ENCODE measurements at places on chromosomes 5 and 9.

DNA sequence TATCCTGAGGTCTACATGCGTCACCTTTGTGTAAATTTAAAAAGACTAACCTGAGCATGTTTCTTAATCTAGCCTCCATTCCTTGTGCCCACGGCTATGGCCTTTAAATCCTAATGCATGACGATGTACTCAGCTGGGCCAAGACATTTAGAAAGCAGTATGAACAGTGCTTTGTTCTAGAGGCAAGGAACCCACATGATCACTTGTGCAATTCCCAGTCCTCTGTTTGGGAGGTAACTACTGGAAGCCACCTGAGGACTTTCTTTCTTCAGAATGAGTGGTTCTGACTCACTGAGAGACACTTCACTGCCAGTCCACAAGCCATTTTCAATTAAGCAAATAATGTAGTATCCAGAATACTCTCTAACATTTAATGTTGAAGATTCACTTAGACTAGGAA is 181.3 kb downstream of the RAB3C start:
- DNase-seq: no peak

DNA sequence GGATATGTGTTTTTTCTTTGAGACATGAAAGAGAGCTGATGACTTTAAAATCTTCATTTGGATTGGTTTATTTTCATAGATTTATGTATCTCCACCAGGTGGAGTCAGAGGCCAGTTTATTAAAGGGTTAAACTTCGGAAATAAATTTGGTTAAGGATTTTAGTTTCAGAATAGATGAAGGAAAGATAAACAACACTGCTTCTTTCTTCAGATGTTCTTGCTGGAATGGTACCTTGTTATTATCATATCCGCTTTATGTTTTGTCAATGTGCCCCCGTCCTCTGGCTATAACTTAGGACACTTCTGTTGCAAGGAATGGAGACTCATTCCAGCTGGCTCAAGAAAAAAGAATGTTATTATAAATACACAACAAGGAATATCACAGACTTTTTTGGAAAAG is 81.2 kb downstream of the ALDH1A1 start:
- DNase-seq: no peak

- no peak for DNase-seq
Observed at GRCh38 chr5:147673266-147673665, 109.3 kb downstream of the JAKMIP2 start.

GRCh38 chr5:180274695-180275094 is 17.2 kb downstream of the MAPK9 start:
- no peak for DNase-seq

- DNase-seq: no peak
Observed at GRCh38 chr9:87034841-87035240, 87.5 kb upstream of the GAS1 start.

- DNase-seq: no peak
Observed at GRCh38 chr9:91814201-91814600, 135.8 kb downstream of the ROR2 start.

GRCh38 chr9:79176014-79176697 is 395.6 kb upstream of the TLE4 start:
- no peak for DNase-seq

DNA sequence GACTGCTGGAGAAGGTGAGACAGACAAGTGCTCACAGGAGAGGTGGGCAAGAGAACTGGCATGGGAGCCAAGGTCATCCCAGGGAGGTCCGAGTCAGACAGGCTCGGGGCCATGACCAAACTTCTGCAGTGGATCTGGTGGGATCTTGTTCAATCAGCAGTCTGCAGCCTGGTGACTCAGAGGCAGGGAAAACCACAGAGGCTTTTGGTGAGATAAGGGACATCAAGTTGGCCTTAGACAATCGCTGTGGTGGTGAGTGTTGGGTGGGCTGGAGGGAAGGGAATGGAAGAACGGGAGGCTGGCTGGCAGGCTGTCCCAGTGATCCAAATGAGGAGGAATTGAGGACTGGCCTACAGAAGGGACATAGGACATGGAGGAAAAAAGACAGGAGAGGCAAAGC is 123.8 kb downstream of the TMEM174 start:
- no peak for DNase-seq

DNA sequence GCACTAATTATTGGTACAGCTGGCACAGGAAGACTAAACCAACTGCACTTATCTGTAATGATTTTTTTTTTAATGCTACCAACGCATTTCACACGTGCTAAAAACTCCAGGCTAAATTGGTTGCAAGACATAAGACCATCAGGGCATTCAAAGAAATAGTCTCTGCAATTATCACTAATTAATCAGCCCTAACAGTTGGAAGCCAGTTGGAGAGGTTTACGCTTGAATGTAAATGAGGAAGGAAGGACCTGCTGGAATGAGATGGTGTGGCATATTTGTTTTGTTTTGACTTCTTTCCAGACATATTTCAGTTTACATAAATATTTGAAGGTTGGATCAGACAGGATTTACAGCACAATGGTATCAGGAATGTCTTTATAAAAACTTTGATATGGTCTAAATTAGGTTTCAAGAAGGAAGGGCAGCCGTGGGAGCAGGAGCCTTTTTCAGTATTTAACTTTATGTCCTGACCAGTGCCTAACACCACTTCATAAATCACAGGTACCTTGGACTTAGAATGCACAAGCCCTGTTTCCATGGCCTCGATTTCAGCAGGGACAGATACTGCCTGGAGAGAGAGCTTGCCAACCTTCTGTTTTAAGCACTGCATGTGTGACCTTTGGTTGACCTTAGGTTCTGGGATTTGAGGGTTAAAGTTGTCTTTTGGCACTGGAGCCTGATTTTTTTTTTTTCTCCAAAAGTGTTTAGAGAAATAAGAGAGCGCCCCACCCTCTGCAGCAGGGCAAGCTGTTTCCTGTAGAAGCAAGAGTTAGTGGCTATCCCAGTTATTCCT is 199.8 kb upstream of the MAP3K1 start:
- DNase-seq: no peak

- no peak for DNase-seq
Observed at GRCh38 chr9:125508249-125508648, 198.8 kb downstream of the MAPKAP1 start.

DNA sequence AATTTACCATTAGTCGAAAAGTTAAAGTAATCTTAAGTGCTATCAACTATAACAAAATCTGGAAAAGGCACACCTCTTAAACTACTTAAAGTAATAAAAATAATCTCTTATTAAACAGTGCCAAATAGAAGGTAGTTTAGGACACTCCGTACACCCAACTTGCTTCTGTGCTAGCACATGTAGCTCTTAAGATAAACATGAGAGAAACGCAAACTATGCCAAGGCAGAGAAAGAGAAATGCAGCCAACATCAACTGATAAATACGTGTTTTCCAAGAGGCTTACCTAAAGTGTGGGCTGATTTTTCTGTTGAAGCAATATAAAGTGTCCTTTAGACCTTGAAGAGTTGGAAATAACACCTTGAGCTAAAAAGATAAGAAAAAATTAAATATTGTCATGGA is 480.6 kb upstream of the DAB2 start:
- DNase-seq: no peak

GRCh38 chr9:88446728-88447127 is 58.5 kb downstream of the SPIN1 start:
- DNase-seq: no peak

GRCh38 chr9:134327671-134328231 is 1.5 kb downstream of the RXRA start:
- DNase-seq: no peak

- no peak for DNase-seq
Observed at GRCh38 chr9:105835721-105836120, 141.4 kb downstream of the TMEM38B start.
